ENCODE measurements at places on chromosomes 3 and 15.

GRCh38 chr3:125428216-125428830, 53.2 kb upstream of the ZNF148 start:
- DNase-seq, result no peak

DNA sequence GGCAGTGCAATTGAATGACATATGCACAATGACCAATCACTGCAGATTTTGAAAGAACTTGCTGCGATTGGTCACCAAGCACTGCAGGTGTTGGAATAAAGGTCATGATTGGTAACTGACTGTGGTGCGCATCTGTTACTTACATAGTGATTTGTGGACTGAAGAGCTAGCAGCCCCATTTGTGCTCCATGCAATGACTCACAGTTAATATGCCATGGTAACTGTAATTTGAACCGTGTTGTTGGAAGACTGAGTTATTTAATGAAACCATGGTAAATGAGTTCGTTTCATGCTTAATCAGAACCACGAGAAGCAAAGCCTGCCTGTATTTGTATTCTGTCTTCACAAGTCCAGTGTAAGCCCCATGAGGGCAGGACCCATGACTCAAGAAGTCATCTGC, 220.5 kb downstream of the TJP1 start:
- no peak for DNase-seq

DNA sequence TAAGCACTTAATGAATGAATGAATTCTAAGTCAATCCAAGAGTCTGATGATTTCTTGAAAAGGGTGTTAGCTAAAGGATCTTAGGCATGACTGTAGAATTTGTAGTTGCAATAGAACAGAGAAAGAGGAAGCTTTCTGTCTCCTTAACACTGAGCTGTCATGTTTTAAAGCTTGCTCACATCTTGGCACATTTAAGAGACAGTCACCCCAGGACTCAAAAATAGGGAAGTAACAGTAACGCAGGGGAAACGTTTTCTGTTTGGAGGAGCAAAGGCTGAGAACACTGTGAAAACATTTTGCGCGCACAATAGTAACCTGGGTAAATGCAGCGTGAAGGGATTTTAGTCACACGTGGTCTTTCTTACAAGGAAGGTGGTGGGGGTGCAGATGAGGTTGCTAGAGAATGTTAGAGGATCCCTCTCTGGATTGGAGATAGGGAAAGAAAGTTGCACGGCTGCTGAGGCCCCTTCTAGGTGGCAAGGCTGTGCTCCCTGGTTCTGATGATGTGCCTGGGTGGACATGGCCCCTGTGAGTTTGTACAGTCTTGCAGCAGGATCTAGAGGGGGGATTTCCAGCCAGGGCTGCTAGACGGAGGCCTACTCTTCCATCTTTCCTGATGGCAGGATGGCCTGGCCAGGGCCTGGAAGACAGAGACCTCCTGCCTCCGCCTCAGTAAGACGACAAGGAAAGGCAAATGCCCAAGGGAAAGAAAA, 12.0 kb downstream of the STARD5 start:
- DNase-seq, result no peak

DNA sequence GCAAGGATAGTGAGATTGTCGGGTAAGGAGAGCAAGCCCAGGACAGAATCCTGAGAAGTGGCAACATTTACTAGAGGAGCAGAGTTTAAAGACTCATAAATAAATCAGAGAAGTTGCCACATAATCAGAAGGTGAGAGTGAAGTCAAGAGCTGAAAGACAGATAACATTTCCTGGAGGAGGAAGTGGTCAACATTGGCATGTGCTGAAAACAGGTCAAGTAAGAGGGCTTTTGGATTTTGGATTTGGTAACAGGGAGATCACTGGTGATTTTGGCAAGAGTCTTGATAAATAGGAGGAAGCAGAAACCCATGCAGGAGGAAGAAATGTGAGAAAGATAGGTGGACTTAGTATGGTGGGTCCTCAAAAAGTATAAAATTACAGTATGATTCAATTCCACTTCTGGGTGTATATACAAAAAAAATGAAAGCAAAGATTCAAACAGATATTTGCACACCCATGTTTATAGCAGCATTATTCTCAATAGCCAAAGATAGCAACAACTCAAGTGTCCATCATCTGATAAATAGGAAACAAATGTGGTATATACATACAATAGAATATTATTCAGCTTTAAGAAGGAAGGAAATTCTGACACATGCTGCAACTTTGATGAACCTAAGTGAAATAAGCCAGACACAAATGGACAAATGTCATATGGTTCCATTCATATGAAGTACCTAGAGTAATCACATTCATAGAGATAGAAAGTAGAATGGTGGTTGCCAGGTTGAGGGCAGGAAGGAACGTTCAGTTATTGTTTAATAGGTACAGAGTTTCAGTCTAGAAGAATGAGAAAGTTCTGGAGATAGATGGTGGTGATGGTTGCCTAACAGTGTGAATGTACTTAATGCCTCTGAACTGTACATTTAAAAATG, 27.3 kb upstream of the MBNL1 start:
- no peak for DNase-seq

DNA sequence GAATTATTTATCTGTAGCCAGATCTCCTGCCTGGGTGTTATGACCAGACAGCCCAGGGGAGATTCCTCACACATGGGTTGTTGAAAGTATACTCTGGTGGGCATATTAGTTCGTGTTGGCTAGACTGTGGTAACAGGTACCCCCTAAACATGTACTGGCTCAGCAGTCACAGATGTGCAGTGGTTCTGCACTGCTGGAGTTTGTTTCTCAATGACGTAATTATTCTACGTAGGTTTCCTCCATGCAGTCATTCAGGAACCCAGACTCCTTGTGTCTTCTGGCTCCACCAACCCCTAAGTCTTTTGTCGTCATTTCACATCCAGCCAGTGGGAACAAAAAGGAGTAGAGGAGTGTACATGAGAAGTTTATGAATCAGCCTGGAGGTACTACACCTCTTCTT, 16.2 kb downstream of the LSM3 start:
- no peak for DNase-seq

- DNase-seq, result no peak
Measured at GRCh38 chr3:18211116-18211515, 214.0 kb downstream of the SATB1 start.

DNA sequence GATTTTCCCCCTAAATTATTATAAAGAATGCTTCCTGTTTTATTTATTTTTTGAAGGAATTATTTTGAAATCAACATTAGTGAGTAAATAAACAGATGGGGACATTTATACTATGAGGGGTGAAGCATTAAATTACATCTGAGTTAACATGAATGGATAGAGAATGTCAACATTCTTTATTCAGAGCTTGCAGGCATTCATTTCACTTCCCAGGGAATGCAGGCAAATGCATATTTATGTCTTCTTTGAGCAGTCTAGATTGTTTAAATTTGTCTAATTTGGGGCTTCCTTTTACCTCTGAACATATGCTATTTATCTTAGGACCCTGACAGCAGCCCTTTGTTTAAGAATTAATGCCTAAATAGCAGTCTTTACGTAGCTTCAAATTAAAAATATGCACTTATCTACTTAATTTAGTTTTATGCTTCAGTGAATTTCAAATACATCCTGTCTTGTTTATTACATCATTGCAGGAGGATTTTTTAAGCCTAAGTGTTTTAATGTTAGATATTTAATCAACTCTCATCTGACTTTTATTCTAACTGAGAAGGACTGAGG, 630.5 kb upstream of the LMCD1 start:
- no peak for DNase-seq

DNA sequence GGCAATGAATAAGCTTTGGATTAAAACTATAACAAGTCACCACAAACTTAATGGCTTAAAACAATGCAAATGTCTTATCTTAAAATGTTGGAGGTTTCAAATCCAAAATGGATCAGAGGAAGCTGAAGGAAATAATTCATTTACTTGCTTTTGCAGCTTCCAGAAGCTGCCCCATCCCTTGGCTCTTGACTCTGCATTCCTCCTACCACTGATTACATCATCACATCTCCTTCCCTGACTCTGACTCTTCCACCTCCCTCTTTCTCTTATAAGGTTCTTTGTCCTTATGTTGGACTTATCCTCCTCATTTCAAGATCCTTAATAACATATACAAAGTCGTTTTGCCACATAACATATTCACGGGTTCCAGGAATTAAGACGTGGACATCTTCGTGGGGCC, 982.8 kb upstream of the ROBO1 start:
- DNase-seq, result no peak

DNA sequence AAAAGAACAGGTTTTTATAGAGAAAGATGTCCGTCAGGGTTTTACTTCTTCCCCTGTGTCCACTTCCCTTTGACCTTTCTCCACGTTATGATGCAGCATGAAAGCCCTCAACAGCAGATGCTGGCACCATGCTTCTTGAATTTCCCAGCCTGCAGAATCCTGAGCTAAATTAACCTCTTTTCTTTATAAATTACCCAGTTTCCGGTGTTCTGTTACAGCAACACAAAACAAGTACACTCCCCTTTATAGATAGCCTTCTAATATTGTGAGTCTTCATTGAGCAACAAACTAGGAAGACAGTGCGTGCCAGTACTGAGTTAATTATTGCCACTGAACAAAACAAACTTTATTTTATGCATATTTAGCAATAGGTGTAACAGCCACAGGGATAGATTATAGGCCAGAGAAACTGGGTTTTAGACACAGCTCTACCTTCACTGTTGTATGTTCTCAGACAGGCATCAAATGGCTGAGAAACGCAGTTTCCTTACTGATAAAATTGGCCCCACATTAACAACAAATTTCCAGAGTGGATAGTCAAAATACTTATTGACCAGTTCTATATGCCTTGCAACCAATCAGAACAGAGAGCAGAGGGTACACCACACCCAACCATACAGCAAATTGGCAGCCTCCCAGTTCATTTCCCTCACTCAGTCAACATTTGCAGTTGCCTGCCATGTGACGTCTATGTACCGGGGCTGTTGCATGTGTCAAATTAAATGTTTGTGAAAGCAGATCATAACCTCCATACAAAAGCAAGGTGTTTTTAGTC, 14.4 kb upstream of the TBL1XR1 start:
- no peak for DNase-seq

GRCh38 chr15:100691321-100691720, 88.9 kb downstream of the ASB7 start:
- no peak for DNase-seq

DNA sequence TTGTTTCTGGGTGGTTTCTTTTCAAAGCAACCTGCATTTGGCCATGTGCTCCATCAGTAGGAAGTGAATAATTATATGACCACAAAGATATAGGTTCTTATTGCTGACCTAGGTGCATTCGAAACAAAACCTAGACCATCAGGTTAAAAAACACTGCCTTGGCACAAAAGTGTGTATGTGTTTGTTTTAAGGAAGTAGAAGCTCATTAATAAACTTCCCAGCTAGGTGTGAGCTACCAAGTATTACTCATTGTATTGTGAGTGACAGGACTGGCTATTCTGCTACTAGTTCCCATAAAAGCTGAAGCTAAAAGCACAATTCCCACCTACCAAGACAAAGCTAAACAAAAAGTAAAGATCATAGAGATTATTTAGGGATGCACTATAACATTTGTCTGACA, 168.2 kb downstream of the TP63 start:
- DNase-seq, result no peak

DNA sequence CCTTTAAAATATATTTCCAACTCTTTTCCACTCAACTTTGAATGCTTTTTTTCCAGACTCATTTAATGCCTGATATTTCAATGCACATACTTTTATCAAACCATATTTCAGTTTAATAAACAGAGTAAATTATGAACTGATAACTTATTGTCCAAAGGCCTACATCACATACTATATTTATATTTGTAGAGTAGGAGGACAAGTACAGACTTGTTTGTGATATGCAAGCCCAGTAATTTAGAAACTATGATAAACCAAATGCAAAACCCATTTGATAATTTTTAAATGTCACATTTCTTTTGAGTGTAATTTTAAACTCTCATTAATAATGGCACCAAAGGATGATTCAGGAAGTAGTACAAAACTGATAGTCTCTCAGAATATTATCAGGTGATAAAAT, 3.3 kb downstream of the RFX7 start:
- DNase-seq, result no peak

GRCh38 chr3:70737666-70738290, 425.3 kb upstream of the MDFIC2 start:
- no peak for DNase-seq

All from iPS DF 6.9 (cell line).